ENCODE measurements at places on chromosomes 7 and 10.
A peak's percentile ranks its signal among the peaks of the same experiment; 100 is the strongest.

DNA sequence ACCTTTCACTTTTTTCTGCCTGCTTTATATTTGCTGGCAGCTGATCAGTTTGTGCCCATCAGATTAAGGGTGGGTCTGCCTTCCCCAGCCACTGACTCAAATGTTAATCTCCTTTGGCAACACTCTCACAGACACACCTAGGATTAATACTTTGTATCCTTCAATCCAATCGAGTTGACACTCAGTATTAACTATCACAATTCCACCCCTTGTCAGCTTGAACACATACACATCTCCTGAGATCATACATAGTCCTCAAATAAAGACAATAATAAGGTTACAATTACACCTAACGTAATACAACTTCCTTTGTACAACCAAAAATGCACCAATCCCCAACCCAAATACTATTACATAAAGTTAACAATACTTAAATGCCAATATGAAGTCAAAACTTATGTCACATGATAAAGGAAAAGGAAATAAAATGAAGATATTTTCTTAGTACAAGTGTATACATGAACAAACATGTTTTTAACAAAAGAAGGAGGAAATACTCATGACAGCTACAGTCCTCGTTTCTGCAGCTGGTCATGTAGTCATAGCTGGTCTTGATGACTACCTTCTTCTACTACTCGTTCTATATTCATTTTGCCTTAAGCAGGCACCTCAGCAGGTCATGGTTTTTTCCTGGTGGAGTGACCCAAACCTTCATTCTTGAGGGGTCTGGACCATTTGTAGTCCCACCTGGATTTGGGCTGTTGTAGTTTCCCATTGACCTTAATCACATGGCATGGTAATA, 96.7 kb upstream of the CABCOCO1 start:
- DNase-seq, result no peak

GRCh38 chr7:85160223-85160622, 26.6 kb downstream of the SEMA3D start:
- DNase-seq, result no peak

DNA sequence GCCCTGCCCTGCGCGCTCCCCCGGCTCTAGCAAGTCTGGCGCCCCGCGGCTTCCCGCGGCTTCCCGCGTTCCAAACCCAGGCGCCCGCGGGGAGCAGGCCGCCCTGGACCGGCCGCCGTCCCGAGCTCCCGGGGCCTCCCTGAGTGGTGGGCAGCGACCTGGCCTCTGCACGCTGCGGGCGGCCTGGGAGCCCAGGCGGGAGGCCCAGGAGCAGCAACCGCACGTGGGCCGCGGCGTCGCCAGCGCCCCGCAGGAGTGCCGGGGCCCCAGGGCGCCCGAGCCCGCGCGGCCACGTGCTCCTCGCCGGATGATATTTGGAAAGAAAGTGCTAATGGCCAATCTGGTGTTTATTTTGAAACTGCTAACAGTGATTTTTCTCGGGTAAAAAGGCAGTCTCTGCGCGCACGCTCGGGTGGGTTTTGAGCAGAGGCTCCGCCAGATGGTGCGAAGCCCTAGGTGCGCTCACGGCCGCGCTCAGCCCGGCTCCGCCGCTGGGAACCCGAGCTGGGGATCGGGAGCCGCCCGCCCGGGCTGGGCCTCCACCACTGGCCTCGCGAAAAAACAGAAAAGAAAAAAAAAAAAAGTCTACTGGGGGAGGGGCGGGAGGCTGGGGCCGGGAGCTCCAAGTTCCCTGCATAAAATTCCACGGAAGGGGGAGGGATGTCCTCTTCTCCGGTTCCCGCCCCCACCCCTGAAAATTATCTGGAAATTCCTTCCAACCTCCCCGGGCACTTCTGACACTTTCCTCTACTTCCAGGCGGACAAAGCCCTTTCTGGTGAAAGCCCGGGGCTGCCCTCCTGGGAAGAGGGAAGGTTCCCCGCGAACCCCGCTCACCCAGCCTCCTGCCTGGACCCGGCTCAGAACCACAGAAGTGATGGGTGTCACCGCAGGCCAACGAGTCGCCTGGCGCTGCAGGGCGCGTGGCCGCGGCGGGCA, 4.3 kb downstream of the EBF3 start:
- no peak for DNase-seq

DNA sequence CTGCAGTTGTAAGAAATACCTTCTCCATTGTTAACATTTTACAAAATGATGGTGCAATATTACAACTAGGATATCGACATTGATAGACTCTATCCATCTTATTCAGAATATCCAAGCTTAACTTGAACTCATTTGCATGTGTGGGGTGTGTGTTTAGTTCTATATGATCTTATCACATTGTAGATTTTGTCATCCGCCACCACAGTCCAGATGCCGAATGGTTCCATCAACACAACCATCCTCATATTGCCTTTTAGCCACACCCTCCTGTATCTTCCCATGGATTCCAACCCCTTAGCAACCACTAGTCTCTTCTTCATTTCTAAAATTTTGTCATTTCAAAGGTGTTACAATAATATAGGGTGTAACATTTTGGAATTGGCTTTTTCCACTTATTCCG, 452.9 kb upstream of the AKR1E2 start:
- no peak for DNase-seq

GRCh38 chr7:99949645-99950228, 20.3 kb upstream of the GJC3 start:
- DNase-seq, result no peak

DNA sequence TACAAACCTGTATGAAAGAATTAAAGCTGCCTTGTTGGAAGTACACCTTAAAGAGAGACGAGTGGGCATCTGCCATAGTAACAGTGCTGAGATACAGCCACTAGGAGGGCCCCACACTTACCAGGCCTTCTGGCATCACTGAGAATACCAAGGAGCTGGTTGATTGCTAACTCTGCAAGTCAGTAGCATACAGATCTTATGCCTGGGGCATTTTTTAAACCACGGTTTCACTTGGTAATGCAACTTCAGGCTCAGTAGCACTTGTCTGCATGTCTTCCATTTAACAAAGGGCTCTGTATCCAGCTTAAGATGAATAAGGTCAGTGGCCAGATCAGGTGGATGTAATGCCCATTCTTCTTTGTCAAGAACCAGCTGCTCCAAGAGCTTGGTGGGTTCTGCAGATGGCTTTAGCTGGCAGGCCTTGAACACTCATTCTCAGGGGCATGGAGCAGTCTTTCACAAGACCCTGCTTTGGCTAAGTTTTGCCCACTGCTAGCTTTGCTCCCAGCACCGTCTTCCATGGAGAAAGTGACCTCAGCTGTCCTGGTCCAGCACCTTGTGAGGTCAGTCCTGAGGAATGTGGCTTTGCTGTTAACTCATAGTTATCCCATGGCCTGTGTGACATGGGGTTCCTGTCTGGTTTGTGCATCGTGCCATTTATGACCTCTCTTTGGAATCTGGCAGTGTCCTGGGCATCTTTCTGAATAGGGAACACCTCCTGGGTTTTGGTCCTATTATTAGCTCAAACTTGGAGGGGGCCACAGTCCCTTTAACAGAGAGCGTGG, 68.1 kb downstream of the BMPER start:
- no peak for DNase-seq

DNA sequence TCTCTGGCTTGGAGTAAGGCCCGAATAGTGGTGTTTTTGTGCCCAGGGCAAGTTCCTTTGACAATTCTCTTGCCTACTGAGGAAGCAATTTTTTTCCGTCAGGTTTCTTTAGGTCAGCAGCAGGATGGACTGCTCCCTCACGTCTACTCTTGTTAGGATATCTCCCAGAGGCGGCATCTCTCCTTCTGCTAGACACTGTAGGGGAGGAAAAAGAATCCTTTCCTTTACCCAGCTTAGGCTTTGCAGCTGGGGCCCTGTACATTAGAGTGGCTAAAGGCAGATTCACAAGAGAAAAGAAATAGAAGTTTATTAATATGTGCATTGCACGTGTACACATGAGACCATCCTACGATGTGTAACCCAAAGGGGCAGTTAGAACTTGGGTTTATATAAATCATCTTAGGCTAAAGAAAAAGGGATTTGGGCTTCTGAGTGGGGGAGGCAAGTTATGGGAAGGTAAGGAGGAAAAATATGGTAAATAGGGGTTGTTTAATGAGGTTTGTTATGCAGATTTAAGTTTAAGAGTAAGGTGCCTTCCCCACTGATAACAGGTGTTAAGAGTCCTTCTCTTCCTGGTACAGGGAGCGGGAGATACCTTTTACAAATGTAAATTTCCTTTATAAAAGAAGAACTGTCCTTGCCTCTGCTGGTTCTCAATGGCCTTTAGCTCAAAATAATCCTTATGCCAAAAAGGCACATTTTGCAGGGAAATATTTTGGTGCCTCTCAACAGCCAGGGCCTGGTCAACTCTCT, 156.4 kb downstream of the AOAH start:
- DNase-seq, result no peak

GRCh38 chr10:70903262-70903921, 15.0 kb upstream of the PCBD1 start:
- no peak for DNase-seq

GRCh38 chr10:127945341-127945758, 38.4 kb downstream of the PTPRE start:
- DNase-seq, result peak; percentile 9

- no peak for DNase-seq
Measured at GRCh38 chr7:158526531-158526930, 61.1 kb downstream of the PTPRN2 start.
